Activated naive CD8-positive, alpha-beta T cell treated with anti-CD3 and anti-CD28 coated beads for 36 hours (primary cell): ENCODE measurements at places on chromosomes 2 and 18.
A peak's percentile ranks its signal among the peaks of the same experiment; 100 is the strongest.

GRCh38 chr2:118000041-118000440, 13.8 kb downstream of the CCDC93 start:
- DNase-seq = no peak

- no peak for DNase-seq
These were observed 16.8 kb upstream of the LYPD6 start for GRCh38 chr2:149313512-149313972.

GRCh38 chr2:64325477-64325851, 128.5 kb upstream of the LGALSL start:
- peak; percentile 21 for DNase-seq

DNA sequence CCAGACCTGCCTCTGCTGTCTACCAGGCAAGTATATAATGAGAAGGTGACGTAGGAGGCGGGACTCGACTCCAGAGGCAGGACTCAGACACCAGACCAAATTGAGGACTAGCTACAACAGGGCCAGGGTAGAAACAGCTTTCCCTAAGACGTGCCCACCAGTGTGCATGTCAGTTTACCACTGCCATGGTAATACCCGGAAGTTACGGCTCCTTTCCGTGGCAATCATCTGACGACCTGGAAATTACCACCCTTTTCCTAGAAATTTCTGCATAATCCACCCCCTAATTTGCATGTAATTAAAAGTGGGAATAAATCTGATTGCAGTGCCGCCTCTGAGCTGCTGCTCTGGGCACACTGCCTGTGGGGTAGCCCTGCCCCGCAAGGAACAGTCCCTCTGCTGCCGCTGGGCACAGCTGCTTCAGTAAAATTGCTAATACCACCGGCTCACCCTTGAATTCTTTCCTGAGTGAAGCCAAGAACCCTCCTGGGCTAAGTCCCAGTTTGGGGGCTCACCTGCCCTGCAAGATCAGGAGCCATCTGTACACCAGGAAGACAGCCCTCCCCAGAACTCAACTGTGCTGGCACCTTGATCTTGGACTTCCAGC, 59.1 kb downstream of the ODC1 start:
- DNase-seq = no peak

DNA sequence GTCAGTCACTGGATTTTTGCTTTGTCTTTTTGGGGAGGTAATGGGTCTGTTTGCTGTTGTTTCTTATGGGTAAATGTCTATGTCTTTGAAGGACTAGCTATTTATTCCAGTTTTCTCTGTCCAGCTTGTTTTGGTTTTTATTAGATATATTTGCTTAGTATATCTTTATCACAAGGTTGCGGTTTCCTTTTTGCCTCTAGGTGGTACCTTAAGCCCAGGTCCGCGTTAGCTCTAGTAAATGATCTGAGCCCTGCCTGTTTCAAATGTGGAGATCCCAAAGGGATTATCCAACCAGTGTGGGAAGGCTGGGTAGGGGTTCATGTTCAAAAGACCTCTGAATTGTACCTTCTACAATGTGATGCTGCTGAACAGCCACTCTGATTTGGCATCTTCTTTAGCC, 114.5 kb downstream of the MYO3B start:
- DNase-seq = no peak

GRCh38 chr2:120373424-120373823, 27.5 kb downstream of the INHBB start:
- no peak for DNase-seq

DNA sequence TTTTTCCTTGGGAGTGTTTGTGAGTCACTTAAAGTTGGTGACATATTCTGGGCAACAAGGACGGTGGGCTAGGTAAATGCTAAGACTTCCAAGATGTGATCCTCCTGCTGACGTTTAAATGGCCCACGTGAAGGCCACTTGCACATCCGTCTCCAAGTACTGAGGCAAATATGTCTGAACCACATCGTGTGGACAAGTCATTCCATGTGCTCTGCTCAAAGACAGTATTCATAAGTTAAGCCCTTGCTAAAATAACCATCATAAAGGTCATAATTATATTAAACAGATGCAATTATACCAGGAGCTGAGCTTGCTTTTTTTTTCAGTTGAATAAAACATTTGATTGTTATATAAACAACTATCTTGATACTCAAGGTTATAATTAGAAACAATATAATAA, 44.8 kb downstream of the SPP2 start:
- no peak for DNase-seq

- no peak for DNase-seq
These were observed 41.8 kb upstream of the SLC14A2 start for GRCh38 chr18:45573514-45573913.

GRCh38 chr18:60411715-60412114, 39.1 kb upstream of the MC4R start:
- no peak for DNase-seq

- DNase-seq = no peak
These were observed 14.9 kb downstream of the IL1RN start for GRCh38 chr2:113142290-113142689.

- no peak for DNase-seq
These were observed 21.4 kb downstream of the KCNS3 start for GRCh38 chr2:17899871-17900270.

DNA sequence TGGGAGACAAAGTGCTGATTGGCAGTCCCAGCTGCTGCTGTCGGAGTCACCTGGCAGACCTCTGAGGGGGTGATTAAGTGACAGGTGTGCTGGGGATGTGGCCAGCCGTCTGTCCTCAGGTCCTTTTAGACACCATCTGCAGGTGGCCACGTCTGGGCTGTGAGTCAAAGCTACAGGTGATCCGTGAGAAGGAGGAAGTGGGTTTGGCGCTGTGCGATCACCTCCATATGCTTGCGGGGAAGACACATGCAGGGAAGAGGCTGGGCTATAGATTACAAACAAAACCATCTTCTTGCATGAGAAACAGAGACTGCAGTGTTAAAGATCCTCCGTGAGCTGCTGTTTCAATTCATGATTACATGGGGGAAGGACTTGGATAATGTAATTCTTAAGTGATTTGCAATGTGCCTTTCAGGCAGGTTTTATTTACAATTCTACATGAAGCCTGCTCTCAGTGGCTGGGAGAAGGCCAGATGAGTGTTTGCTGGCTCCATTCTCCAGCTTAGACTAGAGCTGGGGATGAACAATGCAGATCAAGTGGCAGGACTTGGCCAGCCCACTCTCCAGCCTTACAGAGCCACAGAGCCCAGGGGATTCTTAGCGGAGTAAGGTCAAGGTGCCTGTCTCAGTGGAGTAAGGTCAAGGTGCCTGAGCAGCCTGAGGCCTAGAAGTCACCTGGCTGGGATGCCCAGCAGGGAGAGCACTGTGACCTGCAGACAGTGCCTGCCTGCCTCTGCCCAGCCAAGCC, 87.8 kb downstream of the LYPD1 start:
- DNase-seq = no peak

GRCh38 chr2:209236377-209236776, 187.5 kb upstream of the MAP2 start:
- no peak for DNase-seq

GRCh38 chr2:82793711-82794435, 1665.2 kb downstream of the SUCLG1 start:
- no peak for DNase-seq

- peak; percentile 49 for DNase-seq
These were observed 1.2 kb downstream of the TGOLN2 start for GRCh38 chr2:85326406-85327159.

DNA sequence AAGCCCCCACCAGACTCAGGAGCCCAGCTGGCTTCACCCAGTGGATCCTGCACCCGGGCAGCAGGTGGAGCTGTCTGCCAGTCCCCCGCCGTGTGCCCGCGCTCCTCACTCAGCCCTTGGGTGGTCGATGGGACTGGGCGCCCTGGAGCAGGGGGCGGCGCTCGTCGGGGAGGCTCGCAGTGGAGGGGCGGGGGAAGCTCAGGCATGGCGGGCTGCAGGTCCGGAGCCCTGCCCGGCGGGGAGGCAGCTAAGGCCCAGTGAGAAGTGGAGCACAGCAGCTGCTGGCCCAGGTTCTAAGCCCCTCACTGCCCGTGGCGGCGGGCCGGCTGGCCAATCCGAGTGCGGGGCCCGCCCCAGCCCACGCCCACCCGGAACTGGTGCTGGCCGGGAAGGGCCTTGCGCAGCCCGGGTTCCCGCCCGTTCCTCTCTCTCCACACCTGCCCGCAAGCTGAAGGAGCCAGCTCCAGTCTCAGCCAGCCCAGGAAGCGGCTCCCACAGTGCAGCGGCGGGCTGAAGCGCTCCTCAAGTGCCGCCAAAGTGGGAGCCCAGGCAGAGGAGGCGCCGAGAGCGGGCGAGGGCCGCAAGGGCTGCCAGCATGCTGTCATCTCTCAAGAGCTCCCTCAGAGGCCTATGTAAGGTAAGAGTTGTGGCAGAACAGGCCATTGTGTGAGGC, 1307.8 kb upstream of the TMEFF2 start:
- DNase-seq = no peak

- no peak for DNase-seq
These were observed 893.9 kb upstream of the ACVR2A start for GRCh38 chr2:146950911-146951310.

- DNase-seq = no peak
These were observed 96.1 kb upstream of the MCFD2 start for GRCh38 chr2:47011696-47012095.

DNA sequence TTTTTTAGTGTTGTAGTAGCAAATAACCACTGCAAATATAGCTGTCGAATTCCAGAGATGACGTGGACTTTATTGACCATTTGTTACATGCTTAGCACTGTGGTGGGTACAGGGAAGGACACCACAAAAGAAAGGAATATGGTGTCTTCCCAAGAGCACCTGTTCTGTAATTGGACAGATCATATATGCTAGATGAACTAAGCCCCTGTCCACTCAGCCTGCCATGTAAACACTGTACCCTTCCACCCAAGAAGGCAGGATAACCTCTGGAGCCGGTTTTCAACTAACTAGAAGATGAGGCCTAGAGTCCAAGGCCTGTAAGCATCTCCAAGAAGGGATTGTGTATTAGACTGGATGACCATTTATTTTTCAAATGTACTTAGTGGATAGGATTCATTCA, 44.1 kb downstream of the COX7A2L start:
- DNase-seq = no peak

- DNase-seq = peak; percentile 14
These were observed 9.0 kb downstream of the DTNB start for GRCh38 chr2:25664183-25664964.

DNA sequence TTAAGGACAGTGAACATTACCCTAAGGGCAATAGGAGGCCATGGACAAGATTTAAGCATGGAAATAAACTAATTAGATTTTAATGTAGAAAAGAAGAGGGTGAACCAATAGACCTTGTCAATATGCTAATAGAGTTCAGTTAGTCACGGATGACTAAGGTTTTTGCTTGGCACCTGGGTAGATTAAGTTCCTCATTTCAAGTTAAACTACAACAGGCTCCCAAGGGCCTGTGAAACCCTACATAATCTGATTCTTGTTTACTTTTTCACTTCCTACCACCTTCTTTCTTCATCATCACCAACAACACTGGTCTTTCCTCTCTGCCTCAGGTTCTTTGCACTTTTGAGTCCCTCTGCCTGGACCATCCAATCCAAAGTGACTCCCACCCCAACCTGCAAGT, 14.8 kb downstream of the SP110 start:
- no peak for DNase-seq

GRCh38 chr18:53503914-53504441, 720.5 kb downstream of the MBD2 start:
- DNase-seq = no peak

DNA sequence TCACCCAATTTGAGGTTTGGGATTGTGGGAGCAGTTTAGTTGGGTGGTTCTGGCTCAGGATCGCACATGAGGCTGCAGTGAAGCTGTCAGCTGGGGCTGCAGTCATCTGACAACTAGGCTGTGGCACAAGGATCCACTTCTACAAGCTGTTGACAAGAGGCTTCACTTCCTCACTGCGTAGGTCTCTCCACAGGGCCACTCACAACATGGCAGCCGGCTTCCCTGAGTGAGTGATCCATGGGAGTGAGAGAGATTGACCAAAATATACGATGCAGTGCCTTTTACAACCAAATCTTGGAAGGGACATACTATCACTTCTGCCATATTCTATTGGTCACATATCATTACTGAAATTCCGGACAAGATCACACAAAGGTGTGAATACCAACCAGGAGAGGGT, 187.5 kb downstream of the DLGAP1 start:
- no peak for DNase-seq

DNA sequence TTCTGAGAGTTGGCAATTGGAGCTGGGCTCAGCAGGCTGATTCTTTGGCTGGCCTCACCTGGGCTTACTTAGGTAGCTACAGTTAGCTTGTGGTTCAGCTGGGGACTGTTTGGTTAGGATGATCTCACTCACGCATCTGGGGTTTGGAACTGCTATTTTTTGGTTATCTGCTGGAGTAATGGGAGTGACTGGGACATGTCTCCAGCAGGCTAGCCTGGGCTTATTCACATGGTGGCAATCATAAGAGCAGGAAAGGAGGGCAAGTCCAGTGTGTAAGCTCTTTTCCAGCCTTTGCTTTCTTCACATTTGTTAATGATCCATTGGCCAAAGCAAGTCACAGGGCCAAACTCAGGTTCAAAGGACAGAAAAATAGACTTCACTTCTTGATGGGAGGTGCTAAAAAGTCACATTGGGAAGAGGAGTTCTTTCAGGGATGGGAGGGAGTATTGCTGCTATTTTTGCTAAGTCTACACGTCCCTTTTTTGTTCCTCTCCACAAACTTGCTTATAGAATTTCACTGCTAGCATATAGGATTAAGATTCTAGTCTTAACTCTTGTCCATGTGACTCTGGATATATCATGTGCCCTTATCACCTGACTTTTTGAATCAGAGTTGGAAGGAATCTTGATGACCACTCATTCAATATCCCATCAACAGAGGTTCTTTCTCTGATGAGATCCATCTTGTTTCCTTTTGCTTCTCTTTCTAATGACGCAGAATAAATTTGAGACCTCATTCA, 174.0 kb downstream of the ZFP36L2 start:
- no peak for DNase-seq

DNA sequence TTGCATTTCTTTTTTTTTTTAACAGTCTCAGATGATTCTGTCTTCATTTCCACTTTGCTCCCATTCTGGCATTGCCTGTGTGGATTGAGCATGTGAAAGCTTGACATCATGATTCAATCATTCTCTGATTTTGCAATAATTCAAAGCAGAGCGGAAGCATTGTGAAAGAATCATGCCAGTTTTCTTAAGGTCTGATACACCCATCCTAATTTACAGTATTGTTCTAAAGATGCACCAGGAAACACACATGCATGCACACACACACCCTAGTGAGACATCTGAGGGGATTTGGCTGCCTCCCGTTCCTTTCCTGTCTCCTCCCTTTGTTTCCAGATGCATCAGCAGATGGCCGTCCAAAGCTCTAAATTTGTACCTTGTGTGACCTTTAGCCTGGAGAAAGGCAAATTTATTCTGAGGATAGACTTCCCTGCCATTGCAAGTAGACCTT, 97.3 kb downstream of the FMNL2 start:
- DNase-seq = no peak
